ENCODE measurements at places on chromosomes 1 and 21.

DNA sequence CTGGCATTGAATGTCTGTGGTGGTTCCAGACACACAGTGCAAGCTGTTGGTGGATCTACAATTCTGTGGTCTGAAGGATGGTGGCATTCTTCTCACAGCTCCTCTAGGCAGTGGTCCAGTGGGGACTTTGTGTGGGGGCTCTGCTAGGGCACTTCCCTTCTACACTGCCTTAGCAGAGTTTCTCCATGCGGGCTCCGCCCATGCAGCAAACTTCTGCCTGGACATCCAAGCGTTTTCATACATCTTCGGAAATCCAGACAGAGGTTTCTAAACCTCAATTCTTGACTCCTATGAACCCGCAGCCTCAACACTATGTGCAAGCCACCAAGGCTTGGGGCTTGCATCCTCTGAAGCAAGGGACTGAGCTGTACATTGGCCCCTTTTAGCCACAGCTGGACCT lies 43.0 kb downstream of the RGS18 start:
- no peak for DNase-seq

GRCh38 chr1:190179817-190180216 lies 297.8 kb downstream of the BRINP3 start:
- DNase-seq = no peak

- DNase-seq = no peak
These were observed 464 bp downstream of the ACBD6 start for GRCh38 chr1:180501865-180502360.

DNA sequence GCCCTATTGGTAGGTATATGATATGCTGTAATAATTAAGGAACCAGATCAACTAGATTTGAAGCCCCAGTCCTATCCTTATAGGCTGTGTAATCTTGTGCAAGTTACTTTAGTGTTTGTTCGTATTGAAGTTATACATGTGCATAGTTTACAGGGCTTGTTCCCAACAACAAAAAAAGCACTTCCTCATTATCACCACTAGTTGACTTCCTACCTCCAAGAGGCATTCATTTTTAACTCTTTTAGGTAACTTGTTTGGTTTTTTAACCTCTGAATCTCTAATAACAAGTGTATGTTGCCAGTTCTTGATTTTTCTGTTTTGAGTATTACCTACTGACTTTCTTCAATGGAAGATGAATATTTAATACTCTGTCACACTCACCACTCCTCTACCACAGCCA lies 71.9 kb downstream of the ST3GAL3 start:
- DNase-seq = no peak

GRCh38 chr1:15212216-15212953 lies 34.6 kb upstream of the FHAD1 start:
- no peak for DNase-seq

DNA sequence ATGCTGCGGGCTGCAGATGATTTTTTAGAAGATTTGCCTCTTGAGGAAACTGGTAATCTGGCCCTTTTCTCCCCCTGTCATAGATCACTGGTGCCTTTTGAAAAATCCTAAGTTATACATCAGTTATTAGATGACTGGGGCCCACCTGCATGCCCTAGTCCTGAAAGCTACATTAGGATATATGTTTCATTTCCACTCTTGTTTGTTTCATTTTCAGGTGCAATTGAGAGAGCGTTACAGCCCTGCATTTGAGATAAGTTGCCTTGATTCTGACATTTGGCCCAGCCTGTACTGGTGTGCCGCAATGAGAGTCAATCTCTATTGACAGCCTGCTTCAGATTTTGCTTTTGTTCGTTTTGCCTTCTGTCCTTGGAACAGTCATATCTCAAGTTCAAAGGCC lies 8.1 kb upstream of the IFI44 start:
- no peak for DNase-seq

DNA sequence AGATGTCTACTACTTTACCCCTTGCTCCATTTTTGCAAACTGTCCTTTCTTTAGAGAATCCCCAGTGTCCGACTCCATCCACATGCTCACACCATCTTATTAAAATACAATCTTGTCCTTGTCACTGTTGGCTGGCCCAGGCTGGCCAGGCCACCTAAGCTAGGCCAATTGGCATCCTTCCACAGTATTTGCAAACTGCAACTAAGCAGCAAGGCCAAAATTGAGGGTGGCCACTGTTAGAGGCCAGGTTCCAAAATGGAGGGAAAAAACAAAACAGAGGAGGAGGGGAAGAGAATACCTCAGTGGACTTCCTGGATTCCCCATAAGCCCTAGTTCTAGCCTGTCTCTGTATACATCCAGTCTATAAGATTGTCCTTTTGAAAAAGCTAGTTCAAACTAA lies 4.3 kb downstream of the FAM89A start:
- no peak for DNase-seq

DNA sequence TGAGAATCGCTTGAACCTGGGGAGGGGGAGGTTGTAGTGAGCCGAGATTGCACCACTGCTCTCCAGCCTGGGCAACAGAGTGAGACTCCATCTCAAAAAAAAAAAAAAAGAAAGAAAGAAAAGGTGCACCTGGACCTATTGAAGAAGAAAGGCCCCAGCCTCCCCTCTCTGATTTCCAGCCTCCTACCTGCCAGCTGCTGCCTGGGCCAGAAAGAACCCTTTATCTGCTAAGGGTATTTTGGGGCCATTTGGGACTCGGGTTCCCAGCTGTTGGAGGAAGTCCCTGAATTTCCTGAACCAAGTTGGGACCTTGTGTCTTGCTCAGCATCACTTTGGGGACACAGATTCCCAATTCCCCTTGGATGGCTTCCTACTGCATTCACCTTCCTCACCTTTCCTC lies 3.9 kb upstream of the TNFRSF8 start:
- DNase-seq = no peak

DNA sequence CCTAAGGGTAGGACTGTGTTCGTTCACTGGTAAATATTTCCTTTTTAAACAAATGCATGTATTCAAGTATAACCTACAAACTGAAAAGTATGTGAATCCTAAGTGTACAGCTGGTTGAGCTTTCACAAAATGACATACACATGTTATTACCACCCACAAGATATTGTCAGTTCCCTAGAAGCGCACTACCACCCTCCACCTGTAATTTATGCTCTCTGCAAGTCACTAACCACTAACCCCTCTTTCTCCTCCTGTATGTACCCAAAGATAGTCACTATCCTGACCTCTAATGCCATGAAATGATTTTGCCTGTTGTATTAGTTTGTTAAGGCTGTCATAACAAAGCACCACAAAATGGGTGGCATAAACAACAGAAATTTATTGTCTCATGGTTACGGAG lies 82.8 kb upstream of the CHODL start:
- DNase-seq = no peak

DNA sequence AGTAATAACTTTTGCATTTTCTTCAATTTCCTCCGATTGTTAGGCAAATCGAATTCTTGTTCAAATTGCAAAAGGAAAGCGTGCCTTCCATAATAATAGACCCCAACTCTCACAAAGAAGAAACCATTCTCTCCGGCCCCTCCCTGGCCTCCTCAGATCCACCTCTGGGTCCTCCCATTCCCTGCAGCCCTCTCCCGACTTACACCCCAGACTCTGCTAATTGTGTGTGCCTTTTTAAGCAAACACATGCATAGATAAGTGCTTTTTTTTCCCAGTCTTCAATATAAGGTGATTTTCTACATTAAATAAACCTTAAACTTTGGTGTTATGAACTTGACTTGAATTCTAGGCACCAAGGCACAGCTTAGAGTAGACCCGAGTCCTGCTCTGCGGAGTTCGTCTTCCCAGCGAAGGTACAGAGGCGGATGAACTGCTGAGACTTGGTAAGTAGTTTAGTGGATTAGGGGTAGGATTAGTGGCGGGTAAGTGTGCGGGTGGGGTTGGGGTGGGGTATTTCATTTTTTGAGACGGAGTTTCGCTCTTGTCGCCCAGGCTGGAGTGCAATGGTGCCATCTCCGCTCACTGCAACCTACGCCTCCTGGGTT lies 1.5 kb downstream of the L1TD1 start:
- DNase-seq = no peak
